Dorsolateral prefrontal cortex (tissue), 122 donors: ENCODE measurements at places on chromosomes 4 and X.

GRCh38 chr4:37666625-37667071 lies 19.5 kb downstream of the RELL1 start:
- no peak for DNase-seq

DNA sequence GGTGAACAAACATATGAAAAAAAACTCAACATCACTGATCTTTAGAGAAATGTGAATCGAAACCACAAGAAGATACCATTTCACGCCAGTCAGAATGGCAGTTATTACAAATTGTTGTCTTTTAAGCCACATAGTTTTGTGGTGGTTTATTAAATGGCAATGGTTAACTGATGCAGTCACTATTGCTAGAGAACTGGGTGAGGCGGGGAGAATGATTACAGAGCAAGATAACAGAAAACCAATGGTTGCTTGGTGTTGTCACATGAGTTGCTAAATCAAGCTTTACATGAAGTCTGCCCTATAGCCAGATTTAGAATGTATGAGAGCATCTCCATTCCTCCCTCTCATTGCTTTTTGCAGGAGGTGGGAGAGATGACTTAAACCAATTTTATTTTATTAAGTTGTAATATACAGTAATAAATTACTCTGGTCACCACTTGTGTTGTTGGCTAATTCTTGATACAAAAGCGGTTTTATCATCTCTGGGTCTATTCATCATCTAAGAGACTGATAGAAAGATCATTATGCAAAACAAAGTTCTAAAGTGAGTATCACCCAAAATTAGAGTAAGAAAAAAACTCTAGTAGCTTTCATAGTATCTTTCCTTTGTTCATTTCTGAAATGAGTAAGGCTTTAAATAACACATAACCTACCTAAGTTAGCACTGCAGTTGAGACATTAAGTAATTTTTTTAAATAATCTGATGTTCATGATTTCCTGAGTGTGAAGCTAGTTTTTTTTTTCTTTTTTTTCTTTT lies 859.5 kb downstream of the STIM2 start:
- DNase-seq: no peak

DNA sequence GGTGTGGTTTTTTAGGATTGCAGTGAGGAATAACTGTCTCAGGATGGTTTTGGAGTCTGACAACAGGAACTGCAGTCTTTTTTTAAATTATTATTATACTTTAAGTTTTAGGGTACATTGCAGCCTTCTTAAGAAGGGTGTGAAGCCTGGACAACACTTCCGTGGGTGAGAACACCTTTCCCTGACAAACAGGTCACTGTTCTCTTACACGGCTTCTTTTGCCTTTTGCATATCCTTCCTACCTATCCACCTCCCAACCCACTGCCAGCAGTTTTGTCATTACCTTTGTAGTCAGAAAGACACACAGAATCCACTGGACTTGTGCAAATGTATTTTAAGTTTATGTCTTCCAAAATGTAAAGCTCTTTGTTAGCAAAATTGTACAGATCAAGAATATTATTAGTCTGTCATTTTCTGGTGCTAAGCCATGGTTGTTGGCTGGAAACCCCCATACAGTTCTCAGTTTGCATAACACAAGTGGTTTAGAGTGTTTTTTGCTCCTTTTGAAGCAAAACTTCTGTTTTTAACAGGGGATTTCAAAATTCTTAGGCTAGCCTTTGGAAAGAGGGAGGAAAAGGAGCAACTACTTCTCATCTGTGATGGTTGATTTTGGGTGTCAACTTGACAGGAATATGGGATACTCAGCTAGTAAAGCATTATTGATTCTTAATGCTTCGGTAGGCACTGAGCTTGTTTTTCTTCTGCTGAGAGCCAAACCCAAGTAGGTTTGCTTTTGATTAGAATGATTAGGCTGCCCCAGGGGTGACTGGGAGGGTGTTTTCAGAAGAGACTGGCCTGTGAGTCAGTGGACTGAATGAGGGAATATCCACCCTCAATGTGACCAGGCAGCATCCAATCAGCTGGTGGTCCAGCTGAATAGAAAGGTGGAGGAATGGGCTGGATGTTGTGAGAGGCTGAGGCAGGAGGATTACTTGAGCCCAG lies 29.4 kb upstream of the KLHL2 start:
- no peak for DNase-seq

DNA sequence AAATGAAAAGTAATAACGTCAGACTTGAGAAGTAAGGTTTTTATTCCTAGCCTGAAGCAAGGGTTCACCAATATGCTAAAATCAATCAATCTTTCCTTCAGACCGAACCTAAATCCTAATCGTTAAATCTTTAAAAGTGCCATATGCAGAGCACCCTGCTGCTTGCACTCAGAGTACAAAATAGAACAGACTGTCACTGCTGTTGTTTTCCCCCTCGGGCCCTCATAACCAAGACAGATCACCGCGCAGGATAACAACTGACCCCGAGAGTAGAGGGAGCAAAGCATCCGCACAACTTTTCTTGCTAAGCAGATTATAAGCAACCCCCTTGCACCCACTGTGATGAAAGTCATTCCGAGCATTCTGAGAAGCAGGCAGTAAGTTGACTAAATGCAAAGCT lies 550.9 kb upstream of the NDST4 start:
- no peak for DNase-seq

DNA sequence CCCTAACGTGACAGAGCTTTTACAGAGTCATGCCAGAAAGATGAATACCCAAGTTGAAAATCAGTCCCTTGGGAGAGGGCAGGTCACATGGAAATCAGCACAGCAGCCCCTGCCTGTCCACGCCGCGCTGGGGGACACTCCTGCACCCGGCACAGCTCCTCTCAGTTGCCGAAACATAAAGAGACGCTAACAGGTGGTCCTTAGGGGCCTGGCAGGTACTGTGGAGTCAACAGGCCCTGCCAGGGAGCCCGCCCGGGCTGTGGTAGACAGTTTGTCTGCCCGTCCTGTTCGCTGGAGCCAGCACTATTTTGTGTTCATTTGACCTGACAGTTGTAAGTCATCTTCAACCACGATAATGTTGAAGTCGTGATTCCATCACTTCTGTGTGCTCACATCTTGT lies 30.5 kb downstream of the NELFA start:
- DNase-seq: no peak

DNA sequence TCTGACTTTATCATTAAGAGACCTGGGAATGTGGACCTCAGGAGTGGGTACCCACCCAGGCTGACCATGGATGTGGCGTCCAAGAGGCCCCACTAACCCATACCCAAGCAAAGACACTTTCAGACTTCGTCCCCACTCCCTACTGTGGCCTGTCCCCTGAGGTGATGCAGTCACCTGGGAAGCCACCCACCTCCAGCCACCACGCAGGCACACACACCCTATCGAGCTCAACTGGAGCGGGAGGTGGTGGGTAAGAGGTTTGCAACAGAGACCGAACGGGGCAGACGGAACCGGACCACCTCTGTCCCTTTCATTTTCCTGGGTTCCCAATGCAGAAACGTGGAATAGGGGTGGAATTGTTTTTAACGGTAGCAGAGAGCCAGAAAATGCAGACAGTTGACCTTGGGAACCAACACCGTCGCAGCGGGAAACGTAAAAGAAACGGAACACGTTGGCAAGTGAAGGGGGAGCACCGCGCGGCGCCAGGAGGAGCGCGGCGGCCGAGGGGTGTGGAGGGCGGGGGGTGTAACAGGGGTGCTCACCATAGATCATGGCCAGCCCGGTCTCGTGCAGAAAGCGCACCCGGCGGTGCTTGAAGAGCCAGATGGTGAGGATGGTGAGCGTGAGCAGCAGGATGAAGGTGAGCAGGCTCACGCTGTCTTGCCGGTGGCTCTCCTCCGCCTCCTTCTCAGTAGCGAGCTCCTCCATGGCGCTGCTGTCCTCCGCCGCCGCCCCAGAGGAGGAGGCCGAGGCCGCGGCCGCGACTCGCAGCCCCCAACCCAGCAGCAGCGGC lies 559 bp downstream of the SLC9A7 start:
- DNase-seq: no peak

- no peak for DNase-seq
Observed at GRCh38 chr4:36508394-36508793, 227.0 kb downstream of the DTHD1 start.

DNA sequence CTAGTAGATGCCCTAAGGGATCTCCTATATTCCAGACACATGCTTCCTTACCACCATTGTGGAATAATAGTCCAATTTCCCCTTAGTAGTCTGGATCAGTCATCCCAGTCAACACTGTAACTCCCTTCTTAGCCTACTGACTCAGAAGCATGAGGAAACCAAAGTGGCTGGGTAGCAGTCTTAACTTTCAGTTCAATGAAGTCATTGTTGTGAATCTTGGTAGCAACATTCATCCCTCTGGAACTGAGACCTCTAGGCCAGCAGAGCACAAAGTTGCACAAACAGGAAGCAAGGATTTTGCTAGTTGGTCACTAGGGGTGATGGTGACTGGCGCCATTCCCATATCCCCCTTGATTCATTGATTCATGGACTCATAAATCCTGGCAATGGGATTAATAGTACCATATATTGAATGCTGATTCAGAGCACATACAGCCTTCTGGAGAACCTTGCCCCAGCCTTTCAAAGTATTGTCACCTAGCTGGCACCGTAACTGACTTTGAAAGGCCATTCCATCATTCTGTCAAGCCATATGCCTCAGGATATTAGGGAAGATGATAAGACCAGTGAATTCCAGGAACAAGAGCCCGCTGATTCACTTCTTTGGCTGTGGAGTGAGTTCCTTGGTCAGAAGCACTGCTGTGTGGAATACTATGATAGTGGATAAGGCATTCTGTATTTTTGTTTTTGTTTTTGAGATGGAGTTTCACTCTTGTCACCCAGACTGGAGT lies 19.7 kb upstream of the GPAT3 start:
- no peak for DNase-seq

DNA sequence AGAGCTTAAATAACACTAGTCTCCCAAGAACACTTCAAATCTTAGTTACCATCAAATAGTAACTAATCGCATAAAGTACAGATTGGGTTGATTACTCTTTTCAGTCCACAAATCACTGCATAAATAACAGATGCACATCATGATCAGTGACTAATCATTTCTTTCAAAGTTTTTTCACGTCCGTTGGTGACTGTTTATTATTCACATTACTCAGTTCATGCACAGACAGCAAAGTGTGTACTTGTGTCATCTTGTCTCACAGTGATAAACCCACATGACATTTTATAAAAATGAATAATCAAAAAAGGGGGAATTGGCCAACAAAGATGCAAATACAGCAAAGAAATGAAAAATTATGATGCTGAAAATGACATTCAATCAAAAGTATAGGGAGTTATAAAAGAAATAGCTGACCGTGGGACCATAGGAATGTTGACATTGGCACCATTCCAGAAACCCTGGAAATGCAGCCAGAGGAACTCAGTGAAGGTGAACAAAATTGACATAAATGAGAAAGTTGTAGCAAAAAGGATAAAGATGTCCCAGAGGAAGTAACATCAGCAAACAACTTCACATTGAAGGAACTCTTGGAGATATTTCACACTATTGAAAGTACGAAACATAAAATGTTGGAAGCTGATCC lies 161.5 kb downstream of the SOX3 start:
- DNase-seq: no peak
